ENCODE measurements at places on chromosomes 1 and 21.

GRCh38 chr1:40784771-40785151 is 1.2 kb downstream of the KCNQ4 start:
- DNase-seq = no peak

GRCh38 chr1:207335695-207336363 is 14.4 kb downstream of the CD55 start:
- DNase-seq = no peak

DNA sequence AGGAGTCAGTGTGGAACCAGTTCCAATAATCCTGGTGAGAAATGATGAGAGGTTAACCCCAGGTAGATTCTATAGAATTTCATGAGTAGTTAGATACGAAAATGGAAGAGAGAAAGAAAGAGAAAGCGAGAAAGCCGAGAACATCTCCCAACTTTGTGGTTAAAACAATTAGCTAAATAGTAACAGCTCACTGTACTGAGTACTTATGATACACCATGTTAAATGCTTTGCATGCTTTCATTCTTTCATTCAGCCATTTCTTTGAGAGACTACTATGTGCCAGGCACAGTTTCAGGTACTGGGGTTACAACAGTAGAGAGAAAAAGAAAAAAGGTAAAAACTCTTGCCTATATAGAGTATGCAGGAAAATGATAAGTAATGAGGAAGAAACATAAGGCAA is 109.7 kb upstream of the SYT6 start:
- no peak for DNase-seq

DNA sequence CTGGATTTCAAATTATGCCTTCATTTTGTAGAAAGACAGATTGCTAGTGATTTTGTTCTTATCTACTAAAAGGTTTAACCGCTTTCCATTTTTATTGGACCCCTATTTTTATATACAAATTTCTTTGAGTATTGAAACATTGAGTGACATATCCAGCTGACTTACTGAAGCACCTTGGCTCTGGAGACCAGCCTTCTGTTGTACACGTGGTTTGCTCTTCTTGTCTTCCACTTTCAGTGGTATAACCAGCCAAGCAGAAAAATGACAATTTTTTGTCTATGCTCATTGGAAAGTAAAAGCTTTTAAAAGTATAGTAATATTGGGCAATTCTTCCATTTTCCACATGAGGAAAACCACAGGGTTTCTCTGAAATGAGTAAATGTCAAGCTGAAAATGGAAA is 4.4 kb downstream of the F13B start:
- no peak for DNase-seq

- no peak for DNase-seq
These were observed 7.0 kb upstream of the CELSR2 start for GRCh38 chr1:109242387-109242786.

DNA sequence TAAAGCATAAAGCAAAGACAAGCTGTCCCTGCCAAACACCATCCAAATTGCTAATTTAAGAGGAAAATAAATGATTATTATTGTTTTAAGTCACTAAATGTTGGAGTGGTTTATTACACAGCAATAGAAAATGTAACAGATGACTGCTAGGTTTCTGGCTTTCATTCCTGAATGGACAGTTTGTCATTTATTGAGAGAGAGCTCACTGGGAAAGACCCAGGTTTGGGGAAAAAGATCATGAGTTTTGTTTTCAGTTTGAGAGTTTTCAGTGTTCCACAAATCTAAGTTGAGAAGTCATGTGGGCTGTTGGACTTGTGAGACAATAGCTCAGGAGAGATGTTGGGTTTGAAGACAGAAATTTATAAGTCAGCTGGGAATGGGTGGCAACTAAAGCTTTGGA is 5.4 kb downstream of the GPA33 start:
- DNase-seq = no peak

GRCh38 chr1:93056649-93057048 is 22.4 kb upstream of the MTF2 start:
- no peak for DNase-seq

DNA sequence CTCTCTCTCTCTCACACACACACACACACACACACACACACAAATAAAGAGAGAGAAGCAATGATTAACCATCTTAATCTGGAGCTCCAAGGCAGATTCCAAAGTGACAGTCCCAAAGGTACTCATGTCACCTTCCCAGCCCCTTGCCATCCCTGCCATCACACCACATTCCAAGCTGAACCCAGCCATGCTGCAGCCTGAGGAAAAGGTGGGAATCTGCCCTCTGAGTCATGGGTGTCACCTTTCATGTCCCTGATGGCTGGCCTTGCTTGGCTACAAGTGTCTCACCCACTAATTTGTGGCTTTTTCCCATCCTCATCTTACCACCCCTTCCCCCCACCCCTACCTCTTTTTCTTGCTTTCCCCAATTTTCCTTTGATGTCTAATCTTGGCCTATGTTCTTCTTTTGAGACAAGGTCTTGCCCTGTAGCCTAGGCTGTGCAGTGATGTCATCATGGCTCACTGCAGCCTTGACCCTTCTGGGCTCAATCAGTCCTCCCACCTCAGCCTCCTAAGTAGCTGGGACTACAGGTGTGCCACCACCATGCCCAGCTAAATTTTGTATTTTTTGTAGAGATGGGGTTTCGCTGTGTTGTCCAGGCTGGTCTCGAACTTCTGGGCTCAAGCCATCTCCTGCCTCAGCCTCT is 3.2 kb downstream of the ANXA9 start:
- no peak for DNase-seq

DNA sequence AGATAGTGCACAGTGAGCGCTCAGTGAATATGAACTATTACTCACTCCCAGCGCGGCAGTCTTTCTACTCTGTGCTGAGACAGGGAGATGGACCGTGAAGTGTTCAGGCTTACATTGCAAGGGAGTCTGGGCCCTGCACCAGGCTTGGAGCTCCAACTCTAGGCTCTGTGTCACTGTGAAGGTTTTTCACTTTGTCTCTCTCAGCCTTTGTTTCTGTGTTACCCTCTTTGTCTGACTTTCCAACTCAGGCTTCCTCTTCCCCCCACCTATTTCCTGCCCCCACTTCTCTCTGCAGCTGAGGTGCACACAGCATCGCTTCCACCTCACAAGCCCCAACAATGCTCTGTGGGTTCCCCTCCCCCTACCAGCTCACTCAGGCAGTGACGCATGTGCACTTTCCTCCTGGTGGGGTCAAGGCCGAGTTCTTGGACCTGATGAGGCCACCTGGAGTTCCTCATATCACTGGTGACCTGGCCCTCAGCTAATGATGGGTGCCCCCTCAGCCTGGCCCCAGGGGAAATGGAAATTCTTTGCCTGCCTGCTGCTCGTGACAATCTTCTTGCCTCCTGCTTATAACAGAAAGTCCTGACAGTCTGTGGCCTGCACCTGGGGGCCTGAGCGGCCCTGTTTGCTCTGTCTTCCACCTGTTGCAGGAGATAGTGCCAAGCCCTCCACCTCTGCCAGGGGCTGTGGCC is 1.1 kb upstream of the LCK start:
- DNase-seq = peak; percentile 60

GRCh38 chr1:6001992-6002576 is 9.9 kb upstream of the NPHP4 start:
- DNase-seq = no peak

DNA sequence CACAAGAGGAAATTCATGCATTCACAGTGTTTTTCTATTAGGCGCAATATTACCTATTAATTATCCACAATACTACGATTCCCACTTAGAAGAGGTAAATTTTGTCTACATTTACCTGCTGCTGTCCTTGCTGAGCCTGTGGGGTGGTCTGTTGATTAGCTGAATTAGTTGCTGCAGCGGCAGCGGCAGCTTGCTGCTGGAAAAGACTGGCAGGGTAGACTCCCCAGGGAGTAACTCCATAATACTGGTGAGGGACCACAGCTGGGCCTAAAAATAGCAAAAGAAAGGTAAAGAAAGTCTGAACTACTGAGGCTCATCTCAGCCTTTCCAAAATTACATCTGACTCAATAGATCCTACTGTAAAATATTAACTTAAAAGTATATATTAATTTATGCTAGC is 66.0 kb upstream of the SDC3 start:
- DNase-seq = no peak

DNA sequence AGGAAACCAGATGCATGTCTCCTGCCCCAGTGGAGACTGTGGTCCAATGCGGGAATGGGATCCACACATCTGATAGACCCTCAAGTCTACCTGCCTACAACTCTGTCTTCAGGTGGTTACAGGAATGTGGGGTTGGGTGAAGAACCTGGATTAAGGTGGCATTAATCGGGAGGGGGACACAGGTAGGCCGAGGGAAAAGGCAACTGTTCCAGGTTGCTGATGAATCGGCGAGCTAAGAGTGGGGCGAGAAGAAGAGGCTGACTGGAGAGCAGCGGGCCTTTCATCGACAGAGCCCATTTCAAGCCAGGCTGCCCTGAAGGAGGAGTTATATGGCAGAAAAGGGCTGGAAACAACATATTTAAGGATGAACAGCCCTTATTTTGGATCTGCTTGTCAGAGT is 836 bp downstream of the CD2 start:
- no peak for DNase-seq

DNA sequence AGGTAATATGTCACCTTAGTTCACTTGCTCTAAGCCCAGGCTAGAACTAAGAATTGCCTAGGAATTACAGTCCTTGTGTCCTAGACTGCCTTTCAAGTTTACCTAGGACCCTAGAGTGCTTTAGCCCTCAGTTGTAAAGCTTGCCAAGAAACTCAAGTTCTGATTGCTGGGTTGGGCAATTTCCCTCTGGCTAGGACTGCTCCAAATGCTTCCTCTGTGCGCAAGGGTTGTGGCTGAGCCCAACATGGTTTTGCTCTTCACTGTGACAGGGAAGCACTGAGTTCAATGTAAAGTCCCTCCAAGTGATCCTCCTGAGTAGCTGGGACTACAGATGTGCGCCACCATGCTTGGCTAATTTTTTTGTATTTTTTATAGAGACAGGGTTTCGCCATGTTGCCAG is 102.3 kb upstream of the NEK7 start:
- DNase-seq = no peak

DNA sequence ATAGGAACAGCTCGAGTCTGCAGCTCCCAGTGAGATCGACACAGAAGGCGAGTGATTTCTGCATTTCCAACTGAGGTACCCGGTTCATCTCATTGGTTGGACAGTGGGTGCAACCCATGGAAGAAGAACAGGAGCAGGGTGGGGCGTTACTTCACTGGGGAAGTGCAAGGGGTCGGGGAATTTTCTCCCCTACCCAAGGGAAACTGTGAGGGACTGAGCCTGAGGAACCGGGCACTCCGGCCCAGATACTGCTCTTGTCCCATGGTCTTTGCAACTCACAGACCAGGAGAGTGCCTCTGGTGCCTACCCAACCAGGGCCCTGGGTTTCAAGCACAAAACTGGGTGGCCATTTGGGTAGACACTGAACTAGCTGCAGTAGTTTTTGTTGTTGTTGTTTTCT is 307.1 kb downstream of the AMY1C start:
- DNase-seq = no peak

DNA sequence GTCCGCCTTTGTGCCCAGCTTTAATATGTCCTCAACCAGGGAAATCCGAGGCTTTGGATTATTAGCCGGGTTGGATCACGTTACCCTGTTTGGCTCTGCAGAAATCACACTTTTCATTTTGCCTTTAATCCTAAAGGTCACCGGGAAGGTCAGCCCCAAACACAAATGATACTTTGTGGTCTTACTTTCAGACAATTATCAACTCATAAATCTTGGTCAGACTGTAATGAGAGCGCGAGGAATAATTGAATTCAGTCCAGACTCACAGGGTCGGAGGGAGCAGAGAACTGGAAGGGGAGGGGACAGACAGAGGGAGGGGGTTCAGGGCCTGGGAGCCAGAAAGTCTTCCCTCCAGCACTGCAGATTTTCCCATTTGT is 91.7 kb upstream of the NFIA start:
- DNase-seq = no peak

GRCh38 chr1:186967656-186968394 is 139.1 kb downstream of the PLA2G4A start:
- DNase-seq = no peak

- DNase-seq = no peak
These were observed 34.8 kb upstream of the DUSP10 start for GRCh38 chr1:221776495-221777301.

DNA sequence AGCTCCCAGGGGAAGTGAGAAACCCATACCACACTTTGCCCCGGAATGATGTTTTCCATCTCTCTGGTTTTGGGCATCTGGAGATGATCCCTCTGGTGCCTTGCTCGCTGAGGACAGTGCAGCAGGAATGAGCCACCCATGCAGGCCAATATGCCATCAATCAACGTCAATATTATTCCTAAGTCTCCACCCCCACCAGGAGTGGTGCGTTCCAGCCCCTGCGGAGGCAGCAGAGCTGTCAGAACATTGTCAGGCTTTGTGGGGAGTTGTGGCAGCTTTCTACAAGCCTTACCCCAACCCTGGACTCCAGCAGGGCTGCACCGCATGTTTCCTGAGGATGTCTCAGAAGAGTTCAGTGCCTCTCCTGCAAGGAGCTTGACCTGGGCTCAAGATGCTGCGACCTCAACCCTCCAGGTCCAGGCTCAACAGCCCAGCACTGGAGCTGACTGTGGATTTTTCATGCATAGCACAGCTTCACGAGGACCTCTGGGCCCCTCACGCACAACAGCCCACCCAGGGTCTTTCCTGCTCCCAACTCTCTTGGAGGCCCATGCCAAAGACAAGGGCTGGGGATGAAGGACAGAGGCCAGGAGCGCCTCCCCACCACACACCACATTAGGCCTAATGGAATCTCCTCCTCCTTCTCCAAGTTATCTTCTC is 67.5 kb downstream of the PSMG1 start:
- no peak for DNase-seq

- no peak for DNase-seq
These were observed 90.7 kb downstream of the GPR88 start for GRCh38 chr1:100628631-100629081.

DNA sequence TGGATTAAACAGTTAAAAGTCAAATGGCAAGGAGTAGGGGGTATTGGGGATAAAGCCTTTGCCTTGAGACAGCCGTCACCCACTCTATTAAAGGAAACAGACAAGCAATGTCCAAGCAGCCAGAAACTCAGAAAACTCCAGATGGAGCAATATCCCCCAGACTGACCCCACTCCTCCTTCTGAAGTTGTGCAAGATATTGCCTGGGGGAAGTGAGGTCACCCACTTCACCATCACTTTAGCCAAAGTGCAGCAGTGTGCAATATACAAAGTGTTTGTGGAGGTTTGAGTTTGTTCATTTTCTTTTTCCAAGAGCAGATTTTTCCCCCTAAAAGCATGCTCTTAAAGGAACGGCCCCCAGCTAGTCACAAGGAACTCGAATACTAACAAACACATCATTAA is 125.1 kb downstream of the ETS2 start:
- no peak for DNase-seq

- no peak for DNase-seq
These were observed 14.4 kb upstream of the MAGI3 start for GRCh38 chr1:113375878-113376277.

GRCh38 chr1:226046240-226046639 is 16.3 kb upstream of the H3-3A start:
- no peak for DNase-seq

DNA sequence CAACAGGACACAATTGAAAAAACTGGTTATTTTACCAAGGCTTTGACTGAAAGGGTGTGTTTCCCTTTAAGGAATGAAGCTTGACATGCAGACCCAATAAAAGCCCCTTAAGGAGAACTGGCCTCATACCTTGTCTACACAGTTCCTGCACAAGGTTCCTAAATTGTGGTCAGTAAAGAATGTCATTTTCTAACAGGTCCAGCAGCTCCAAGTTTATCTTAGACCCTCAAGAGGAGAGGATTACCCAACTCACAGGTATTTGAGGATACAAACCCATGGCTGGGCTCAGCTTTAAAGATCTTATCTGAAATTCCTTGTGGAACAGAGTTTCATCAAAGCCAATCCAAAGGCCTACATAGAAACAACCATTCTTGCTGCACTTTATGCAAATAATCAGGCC is 31.4 kb upstream of the CBR3 start:
- no peak for DNase-seq

Measured in central memory CD8-positive, alpha-beta T cell (primary cell).